ENCODE measurements at places on chromosomes 5 and 9.

DNA sequence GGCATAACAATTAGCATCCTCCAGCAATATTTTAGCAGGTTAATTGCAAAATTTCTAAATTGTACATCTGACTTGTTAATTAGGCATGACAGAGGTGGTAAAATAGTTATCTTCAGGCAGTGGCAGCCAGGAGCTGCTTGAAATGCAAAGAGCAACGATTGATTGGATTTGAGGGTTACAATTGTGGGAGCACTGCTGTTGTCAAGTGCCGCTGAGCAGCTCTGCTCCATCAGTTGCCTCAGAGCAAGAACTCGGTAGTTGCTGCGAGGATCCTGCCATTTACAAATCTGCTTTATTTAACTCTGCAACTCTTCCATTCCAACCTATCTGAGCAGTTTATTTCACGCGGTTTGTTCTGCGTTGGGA, 12.6 kb downstream of the PBX3 start:
- DNase-seq: no peak

DNA sequence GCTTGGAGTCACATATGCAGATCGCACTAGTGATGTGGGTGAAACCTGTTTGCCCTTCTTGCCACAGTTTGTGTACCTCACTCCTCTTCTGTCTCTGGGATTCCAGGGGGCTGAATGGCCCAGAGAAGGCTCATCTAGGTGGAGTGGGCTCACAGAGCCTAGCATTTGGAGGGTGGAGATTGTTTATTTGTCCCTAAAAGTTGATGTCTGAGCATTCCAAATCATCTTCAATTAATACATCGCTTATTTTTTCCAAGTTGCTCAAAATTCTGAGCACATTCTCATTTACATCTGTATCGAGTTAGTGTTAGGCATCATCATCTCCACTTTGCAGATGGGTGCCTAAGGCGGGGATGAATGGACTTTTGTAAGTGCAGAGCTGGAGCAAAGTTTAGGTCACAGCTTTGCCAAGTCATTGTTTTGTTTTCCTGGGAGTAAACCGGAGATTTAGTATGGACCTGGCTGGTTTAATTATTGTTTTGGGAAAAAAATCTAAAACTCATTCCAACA, 2.0 kb downstream of the ABL1 start:
- DNase-seq: no peak

GRCh38 chr5:151075698-151076331, 5.0 kb downstream of the TNIP1 start:
- no peak for DNase-seq

DNA sequence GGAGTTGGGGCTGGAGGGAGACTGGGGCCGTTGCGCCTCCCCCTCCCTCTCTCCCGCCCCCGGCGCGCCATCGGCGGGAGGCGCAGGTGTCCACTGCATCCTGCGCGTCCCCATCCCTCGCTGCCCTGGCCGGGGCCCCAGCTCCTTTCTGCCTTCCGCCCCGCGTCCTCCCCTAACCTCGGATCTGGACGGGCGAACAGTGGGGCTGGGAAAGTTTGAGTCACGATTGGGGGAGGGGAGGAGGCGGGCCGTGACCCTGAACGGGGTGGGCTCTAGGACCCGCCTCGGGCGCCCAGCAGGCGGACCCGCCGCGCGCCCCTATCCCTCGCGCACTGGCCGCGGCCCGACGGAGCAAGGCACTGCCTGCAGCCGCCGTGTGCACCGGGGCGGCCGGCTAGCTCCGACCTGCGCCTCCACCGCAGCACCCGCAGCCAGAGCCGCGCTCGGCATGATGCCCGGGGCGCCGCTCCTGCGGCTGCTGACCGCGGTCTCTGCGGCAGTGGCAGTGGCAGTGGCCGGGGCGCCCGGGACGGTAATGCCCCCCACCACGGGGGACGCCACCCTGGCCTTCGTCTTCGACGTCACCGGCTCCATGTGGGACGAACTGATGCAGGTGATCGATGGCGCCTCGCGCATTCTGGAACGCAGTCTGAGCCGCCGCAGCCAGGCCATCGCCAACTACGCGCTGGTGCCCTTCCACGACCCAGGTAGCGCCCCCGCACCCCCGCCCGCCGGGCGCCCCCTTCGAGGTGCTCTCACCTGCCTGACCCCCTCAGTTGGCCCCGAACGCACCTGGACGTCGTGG, at the start of gene HMCN2:
HMCN2 (plus strand) TSS at position 330 of the 805 bp plus-strand sequence; CDS start at position 449, 119 bp downstream.
- no peak for DNase-seq

DNA sequence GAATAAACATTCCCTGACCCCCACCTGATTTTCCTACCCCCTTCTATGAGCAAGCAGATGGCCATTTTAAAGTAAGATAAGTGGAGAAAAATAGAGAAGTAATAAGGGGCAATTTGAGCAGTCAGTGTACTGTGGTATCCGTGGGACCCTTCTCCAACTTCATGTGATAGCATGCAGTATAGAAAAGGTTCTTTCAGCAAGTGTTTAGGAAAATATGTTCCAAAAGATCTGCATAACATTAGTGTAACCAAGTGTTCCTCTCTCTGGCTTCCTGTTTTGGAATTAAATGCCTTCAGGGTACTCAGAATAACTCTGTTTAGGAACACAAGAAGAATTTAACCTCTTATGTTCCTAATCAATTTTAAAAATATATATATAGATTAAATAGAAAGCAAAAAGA, 134.9 kb downstream of the ATG10 start:
- DNase-seq: no peak

DNA sequence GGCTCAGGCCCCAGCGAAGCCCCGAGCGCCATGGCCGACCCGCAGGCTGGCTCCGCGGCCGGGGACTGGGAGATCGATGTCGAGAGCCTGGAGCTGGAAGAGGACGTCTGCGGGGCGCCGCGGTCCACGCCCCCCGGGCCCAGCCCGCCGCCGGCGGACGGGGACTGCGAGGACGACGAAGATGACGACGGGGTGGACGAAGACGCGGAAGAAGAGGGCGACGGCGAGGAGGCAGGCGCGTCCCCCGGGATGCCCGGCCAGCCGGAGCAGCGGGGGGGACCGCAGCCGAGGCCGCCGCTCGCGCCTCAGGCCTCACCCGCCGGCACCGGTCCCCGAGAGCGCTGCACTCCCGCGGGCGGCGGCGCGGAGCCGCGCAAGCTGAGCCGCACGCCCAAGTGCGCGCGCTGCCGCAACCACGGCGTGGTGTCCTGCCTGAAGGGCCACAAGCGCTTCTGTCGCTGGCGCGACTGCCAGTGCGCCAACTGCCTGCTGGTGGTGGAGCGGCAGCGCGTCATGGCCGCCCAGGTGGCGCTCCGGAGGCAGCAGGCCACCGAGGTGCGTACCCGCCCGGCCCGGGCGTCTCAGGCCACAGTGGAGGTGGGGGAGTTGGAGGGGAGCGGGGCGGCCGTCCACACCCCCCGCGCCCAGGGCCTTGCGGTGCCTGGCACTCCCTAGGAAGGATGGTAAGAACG, 1.6 kb downstream of the DMRT2 start:
- DNase-seq: no peak

GRCh38 chr5:68757006-68757405, 336.8 kb upstream of the SLC30A5 start:
- DNase-seq: no peak

DNA sequence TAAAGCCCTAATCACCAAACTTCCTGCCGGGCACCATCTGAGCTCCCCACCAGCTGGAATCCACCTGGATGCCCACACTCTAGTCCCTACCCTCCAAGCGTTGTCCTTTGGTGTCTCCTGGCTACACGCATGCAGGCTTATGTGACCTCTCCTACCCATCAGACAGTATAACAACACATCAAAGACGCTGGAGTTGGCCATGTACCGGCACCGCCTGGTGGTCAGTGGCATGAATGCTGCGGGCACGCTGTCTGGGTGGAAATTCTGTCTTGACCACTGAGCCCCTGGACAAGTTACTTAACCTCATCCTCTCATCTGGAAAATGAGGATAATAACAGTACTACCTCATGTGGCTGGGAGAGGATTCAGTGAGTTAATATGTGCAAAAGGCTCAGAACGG, 23.4 kb upstream of the CORO2A start:
- peak; percentile 6 for DNase-seq

DNA sequence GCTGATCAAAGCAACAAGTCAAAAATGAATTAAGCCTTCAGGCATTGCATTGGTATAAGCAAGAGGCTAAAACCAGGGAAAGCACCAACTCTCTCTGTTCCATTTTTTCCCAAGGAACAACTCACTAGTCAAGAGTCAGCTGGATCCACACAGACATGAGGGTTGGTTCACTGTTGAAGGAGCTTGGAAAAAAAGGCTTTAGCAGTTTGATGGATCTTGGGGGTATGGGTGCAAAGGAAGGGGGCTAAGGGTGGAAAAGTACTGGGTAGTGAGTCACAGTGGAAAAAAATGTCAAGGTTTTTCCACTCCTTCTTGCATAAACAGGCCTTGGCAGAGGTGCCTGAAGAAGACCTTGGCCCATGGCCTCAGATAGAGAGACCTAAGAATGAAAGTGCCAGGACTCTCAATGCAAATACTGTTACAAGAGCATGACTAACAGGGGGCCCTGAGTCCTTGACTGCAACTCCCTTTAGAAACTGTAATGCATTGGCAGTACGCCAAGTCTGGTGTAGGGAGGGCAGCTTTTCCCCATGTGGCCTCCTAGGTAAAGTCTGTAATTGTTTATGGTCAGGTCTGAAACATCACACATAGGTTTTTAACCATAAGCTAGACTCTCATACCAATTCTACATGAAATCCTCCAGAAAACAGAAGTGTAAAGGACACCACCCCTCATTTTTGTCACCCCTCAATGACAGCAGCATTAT, 23.7 kb downstream of the ACTL7A start:
- no peak for DNase-seq

DNA sequence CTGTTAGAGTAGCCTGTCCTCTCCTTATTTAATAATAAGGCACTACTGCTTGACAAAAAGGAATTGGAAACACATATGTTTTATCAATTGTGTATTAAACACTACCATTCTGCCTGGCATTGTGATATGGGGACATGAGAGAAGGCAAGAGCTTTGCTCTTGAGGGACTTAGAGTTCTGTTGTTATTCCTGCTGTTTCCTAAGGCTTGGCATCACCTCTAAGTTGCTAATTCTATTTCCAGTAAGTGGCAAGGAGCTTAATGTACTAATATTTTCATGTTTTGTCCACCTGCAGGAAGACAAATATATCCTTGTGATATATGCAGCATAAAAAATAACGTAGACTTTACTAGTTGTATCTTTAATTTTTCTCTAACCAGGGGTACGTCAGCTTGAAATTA, 12.6 kb downstream of the HMGCR start:
- DNase-seq: no peak

DNA sequence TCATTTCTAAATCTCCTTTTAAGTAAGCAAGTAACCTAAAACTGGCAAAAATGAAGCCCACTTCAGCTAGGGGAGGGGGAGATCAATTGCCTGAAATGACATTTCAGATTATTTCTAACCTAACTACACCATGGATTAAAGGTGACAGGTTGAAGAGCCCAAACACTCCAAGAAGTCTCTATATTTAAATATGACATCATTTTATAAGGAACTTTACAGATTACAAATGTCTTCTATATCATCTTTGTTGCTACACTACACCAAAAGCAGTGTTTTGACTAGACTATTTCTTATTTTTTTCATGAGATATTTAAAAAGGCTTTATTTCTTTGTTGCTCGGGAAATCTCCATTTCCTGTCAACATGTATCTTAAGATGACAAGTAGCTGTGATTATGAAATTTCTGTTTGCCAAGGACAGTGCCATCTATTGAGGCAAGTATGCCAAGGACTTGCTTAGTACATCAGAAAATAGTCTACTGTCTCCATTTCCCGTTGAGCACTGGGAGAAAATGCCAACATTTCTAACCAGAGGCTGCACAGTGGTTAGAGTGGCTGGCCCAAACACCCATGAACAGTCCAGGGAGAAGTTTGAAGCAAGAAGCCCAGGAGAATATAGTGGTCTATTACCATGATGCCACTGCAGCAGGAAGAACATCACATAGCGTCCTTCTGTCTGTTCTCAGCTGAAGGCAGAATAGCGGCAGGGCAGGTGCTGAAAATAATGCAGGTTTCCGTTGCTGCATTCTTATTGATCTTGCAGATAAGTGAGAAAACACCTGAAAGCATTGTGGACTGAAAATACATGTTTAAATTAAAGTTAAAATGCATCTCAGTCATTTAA, 93.4 kb upstream of the ITGA2 start:
- DNase-seq: no peak

- DNase-seq: no peak
Observed at GRCh38 chr9:33065157-33066076, 11.1 kb downstream of the SMU1 start.

- DNase-seq: no peak
Observed at GRCh38 chr5:128287740-128288139, 204.2 kb downstream of the SLC12A2 start.

DNA sequence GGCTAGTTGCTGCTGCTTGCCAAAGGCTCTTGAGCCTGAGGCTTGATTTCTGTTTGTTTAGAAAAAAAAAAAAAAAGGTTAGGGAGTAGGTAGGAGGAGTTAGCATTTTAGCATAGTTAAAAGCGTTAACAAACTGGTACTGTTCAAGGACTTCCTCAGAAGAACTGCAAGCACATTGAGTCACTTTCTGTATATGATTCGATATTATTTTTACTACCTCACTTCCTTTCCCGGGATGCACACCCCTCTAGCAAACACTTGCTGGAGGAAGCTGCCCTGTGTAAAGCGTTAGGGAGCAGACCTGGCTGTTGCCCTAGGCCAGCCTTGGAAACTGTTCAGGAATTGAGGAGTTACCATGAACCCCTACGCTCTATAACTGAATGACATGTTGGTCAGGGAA, 15.7 kb upstream of the CEP120 start:
- peak; percentile 23 for DNase-seq

DNA sequence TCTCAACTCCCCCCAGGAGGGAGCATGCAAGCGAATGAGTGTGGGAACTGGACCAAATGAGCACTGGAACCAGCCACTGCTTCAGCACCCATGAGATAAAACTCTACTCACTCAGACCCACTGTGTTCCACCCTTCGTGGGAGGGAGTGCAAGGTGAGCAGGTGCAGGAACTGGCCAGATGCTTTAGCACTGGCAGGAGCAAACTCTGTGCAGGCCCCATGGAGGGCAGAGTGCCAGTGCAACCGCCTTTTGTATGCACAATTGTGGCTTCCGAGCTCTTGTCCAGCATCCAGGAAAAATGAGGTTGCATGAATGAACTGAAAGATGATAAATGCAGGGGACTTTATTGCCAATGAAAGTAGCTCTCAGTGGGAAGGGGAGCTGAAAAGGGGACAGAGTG, 67.4 kb upstream of the CCDC112 start:
- no peak for DNase-seq

DNA sequence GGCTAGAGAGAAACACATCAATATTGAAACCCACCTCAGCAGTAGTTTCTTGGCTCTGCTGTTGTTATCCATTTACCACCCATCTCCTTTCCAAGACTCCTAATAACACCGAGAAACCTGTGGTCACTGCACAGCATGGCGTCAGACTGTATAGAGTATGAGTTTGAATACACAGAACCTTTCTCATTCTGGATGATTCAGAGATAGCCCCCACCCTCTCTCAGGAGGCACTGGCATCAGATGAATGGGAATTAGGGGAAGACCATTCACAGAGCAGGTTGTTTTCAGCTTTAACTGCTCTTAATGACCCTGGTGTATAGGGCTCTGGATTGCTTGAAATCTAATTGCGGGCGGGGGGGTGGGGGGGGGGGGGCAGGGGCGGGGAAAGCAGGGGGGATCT, 86.7 kb downstream of the GPR21 start:
- DNase-seq: no peak

GRCh38 chr5:38121420-38121819, 136.9 kb upstream of the EGFLAM start:
- DNase-seq: no peak
